Hematopoietic multipotent progenitor cell treated with erythropoietin and hydrocortisone succinate and interleukin-3 and kit ligand, for 17 days (in vitro differentiated cells): ENCODE measurements at places on chromosomes 13 and 19.

DNA sequence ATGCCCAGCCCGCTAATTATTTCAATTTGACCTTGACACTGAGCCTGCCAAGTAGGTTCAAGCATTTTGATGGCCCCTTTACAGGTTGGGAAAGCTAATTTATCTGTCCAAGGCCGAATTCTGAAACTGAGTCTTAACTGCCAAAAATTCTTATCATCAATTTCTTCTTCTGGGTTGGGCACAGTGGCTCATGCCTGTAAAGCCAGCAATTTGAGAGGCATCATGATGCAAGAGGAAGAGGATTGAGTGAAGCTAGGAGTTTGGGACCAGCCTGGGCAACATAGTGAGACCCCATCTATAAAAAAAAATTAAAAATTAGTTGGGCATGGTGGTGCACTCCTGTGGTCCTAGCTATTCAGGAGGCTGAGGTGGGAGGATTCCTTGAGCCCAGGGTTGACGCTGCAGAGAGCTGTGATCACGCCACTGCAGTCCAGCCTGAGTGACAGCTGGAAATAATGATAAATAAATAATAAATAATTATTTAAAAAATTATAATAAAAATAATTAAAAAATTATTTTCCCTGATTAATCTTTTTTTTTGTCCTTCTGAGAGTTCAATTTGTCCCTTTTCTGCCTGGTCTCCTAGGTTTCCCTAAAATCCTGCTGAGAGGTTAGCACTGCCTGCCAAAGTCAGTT lies 1.3 kb upstream of the LDLR start:
- DNase-seq, result peak; percentile 62

DNA sequence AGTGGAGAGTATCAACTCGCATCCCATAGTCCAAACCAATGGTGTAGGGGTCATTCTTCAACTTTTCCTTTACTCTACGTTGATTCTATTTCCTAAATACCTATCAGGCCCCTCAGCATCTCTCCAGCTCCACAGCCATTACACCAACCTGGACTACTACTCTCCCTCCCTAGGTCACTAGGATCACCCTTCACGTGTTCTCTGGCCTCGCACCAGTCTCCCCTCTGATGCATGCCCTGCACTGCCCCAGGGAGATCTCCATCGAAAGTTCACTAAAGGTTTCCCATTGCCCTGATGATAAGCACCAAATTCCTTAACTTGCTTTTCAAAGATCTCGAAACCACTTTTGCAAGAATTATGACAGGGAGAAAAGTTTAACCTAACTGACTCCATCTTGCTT lies 421.5 kb downstream of the TSHZ3 start:
- no peak for DNase-seq

- no peak for DNase-seq
Observed at GRCh38 chr19:42204664-42205063, 12.8 kb downstream of the DEDD2 start.

- no peak for DNase-seq
Observed at GRCh38 chr13:40420160-40420740, 246.2 kb downstream of the FOXO1 start.
